ENCODE measurements at places on chromosomes 12 and 14.

DNA sequence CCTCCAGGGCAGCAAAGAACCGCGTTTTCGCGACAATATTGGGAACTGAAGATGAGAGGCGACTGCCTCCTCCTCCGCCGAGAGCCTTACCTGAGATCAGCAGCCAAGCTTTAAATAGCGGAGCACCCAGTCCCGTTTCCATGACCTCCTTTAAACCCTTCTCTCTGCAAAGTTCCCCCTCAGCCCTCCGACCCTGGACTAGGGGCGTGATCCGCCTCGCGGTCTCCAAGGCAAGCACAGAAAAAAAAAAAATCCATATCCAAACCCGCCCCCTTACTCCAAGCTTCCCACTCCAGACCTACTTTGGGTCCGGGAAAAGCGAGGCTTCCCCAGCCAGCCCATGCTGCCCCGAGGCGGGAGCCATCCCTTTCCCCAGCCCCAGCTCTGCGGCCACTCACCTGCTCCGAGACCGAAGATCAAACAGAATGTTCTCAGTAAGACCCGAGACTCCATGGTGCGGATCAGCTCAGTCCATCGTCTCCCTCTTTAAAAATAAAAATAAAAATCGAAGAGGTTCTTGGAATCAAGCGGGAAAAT, 630 bp downstream of the NELL2 start:
- no peak for DNase-seq
- H3K4me3 ChIP-seq: peak overlapping the region; percentile 74
- H3K36me3 ChIP-seq: no peaks in the 10 kb centered on the region

DNA sequence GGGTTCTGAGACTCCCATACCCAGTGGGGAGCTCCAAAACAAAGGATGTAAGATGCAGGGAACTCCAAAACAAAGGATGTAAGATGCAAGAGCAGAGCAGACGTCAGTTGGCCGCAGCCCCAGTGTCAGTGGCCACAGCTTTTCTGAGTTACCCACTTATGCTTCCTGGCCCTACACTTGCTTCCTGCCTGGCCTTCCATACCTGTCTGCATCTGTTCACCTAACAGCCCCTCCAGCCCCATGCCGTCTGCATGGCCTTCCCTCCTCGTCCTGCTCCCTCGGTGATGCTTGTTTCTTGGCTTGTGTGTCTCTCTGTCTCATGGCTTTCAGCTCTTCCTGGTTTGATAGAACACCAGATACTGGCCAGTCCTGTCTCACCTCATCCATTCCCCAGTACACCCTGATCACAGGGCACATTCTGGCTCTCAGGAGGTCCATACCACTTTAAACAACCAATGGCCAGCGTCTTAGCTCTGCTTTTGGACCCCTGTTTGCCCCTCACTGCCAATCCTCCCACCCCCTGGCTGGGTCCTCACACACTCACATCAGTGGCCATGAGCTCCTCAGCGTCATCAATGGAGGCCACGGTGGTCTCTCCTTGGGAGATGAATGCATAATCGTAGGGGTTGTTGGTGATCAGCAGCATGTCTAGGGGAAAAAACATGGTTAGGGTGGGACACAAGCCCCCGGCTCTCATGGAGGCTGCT, 5.3 kb downstream of the MYH7 start:
- no peaks in the 10 kb centered on the region for H3K4me1 ChIP-seq
- DNase-seq: no peak
- no peaks in the 10 kb centered on the region for H3K27me3 ChIP-seq

DNA sequence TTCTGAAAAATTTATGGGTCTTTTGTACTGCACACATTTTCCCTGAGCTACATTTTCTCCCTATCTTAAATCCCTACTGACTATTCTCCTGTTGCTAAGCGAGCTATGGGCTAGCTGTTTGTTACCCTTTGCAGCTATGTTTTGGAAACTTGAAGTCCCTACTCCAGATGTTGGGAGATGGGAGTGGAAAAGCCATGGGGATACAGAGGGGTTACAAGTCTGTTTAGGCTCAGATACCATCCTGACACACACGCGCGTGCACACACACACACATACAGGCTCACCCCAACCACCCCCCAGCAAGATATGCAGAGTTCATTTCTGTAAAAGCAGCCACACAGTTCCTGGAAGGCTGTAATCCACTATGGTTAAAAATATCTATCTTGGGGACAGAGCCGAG, 15.8 kb downstream of the ATP5MC2 start:
- H3K4me1 ChIP-seq: no peaks in the 10 kb centered on the region
- H3K36me3 ChIP-seq: no peaks in the 10 kb centered on the region

GRCh38 chr12:124523071-124523470, 44.3 kb downstream of the NCOR2 start:
- DNase-seq: no peak
- no peak overlapping the region for H3K27ac ChIP-seq
- H3K36me3 ChIP-seq: no peaks in the 10 kb centered on the region
- no peaks in the 10 kb centered on the region for H3K27me3 ChIP-seq

DNA sequence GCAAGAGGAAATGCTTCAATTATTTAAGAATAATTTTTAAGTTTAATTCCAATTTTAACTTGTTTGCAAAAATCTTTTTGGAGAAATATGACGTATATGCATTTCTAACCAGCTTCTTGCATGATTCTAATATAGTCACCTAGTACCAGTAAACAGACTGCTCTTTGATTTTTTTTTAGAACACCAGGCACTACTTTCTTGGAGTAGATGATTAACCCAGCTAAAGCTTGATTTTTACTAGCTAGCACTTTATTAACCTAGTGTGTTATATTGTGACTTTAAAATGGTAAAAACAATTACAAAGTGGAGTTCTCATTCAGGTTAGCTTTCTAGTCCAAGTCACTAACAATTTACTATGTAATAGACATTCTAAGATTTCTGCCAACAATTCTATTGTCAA, 32.6 kb upstream of the FGD4 start:
- H3K27ac ChIP-seq: no peak overlapping the region
- H3K4me1 ChIP-seq: no peaks in the 10 kb centered on the region
- DNase-seq: no peak
- no peak overlapping the region for H3K4me3 ChIP-seq

GRCh38 chr14:54085841-54086240, 129.2 kb upstream of the BMP4 start:
- no peaks in the 10 kb centered on the region for H3K36me3 ChIP-seq
- DNase-seq: no peak
- no peaks in the 10 kb centered on the region for H3K27me3 ChIP-seq
- no peak overlapping the region for H3K27ac ChIP-seq

DNA sequence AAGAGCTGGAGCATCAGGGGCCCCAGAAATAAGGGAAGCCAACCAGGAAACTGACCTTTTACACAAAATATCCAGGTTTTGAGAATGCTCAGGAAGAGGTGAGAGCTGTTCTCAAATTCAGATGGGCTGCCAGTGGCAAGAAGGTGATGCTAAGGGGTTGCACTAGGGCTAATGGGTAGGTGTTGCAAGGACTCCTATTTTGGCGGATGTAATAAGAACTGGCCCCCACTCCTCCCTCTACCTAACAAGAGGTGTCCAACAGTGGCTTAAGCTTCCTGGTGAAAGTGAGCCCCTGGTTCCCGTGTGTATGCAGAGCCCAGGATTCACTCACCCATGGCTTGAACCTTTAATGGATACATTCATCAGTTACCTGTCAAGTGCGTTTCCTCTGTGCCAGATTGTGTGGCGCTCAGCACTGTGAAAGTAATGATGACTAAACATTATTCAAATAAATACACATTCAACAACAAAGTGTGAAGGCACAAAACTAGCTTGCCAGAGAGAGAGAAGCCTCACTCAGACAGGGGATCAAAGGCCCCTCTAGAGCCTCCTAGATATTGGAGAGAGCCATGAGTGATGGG, 705 bp upstream of the CHGA start:
- no peak overlapping the region for H3K27ac ChIP-seq
- H3K4me1 ChIP-seq: no peaks in the 10 kb centered on the region
- peaks cover 9% of the 10 kb centered on the region for H3K27me3 ChIP-seq
- DNase-seq: no peak
- H3K4me3 ChIP-seq: no peak overlapping the region

GRCh38 chr12:5567016-5567725, 135.3 kb downstream of the NTF3 start:
- no peak overlapping the region for H3K4me3 ChIP-seq
- H3K36me3 ChIP-seq: no peaks in the 10 kb centered on the region
- H3K4me1 ChIP-seq: no peaks in the 10 kb centered on the region
- DNase-seq: no peak
- H3K27me3 ChIP-seq: no peaks in the 10 kb centered on the region

GRCh38 chr14:40525314-40525713, 1081.4 kb upstream of the LRFN5 start:
- H3K4me1 ChIP-seq: no peaks in the 10 kb centered on the region
- no peak overlapping the region for H3K27ac ChIP-seq
- no peak overlapping the region for H3K4me3 ChIP-seq
- H3K27me3 ChIP-seq: no peaks in the 10 kb centered on the region
- DNase-seq: no peak

- no peaks in the 10 kb centered on the region for H3K36me3 ChIP-seq
- no peaks in the 10 kb centered on the region for H3K27me3 ChIP-seq
- no peak for DNase-seq
- no peak overlapping the region for H3K4me3 ChIP-seq
- no peaks in the 10 kb centered on the region for H3K4me1 ChIP-seq
These were observed 85.4 kb downstream of the NTN4 start for GRCh38 chr12:95705143-95705542.

GRCh38 chr14:101110729-101111619, 207.5 kb upstream of the RTL1 start:
- no peak overlapping the region for H3K27ac ChIP-seq
- H3K4me1 ChIP-seq: no peaks in the 10 kb centered on the region
- no peak overlapping the region for H3K4me3 ChIP-seq
- H3K27me3 ChIP-seq: no peaks in the 10 kb centered on the region

DNA sequence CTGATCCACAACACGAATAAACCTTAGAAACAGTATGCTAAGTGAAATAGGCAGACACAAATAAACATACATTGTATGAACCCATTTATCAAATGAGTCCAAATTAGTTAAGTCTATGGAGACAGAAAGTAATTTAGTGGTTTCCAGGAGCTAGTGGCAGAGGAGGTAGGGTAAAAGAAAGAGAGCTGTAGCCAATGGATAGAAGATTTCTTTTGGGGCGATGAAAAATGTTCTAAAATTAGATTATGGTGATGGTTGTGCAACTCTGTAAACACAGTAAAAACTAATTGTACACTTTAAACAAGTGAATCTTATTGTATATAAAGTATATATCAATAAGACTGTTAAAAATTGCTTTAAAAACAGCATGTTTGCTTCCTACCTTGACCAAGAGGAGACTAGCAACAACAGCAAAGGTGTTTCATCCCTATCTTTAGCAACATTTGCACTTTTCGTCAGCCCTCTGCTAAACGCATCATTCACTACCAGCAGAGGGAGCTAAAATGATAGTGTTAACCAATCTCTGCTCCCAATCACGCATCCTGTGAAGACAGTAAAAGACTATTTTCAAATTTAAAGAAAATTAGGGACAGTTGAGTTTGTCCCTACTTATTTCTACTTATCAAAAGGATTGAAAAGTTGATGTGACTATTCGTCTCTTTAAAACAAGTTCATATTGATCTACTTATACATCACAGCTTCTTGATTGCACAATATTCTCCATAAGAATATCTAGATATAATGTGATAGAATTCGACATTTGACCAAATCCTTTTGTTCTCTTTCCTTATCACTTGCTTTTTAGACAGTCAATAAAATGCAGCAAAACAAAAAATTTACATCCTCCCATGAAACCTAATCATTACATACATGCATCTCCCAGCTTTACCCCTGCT, 24.0 kb upstream of the LGR5 start:
- DNase-seq: no peak
- no peaks in the 10 kb centered on the region for H3K36me3 ChIP-seq
- H3K27me3 ChIP-seq: no peaks in the 10 kb centered on the region
- no peak overlapping the region for H3K4me3 ChIP-seq
- no peak overlapping the region for H3K27ac ChIP-seq

DNA sequence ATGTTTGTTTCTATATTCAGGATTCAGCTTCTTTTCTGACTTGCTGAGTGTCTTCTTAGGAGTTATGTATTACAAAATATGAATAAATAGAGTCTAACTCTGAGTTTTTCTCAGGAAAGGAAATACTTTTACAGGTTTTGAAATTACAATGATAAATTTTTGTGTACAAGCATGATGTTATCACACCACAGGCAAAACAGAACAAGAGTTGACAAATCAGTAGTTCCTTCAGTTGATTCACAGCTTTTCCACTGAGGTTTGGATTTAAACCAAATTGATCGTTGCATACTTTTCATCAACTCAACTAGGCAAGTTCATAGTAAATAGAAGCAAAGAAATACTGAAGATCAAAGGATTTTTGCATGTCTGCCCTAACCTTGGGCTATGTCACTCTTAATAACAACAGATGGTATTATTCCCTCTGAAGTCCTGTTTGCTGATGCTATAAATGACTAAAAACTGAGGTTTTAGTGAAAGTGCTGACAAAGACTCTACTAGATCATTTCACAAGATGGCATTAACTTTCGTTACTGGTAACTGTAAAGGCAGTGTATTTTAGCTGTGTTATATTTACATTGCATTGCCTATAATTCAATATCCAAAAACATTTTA, 520.2 kb downstream of the FLRT2 start:
- no peak overlapping the region for H3K27ac ChIP-seq
- H3K36me3 ChIP-seq: no peaks in the 10 kb centered on the region
- no peak for DNase-seq
- no peaks in the 10 kb centered on the region for H3K4me1 ChIP-seq
- no peaks in the 10 kb centered on the region for H3K27me3 ChIP-seq

- no peak overlapping the region for H3K4me3 ChIP-seq
- no peak overlapping the region for H3K27ac ChIP-seq
- H3K36me3 ChIP-seq: no peaks in the 10 kb centered on the region
- no peaks in the 10 kb centered on the region for H3K27me3 ChIP-seq
These were observed 157.5 kb upstream of the LRIG3 start for GRCh38 chr12:59077575-59078426.

DNA sequence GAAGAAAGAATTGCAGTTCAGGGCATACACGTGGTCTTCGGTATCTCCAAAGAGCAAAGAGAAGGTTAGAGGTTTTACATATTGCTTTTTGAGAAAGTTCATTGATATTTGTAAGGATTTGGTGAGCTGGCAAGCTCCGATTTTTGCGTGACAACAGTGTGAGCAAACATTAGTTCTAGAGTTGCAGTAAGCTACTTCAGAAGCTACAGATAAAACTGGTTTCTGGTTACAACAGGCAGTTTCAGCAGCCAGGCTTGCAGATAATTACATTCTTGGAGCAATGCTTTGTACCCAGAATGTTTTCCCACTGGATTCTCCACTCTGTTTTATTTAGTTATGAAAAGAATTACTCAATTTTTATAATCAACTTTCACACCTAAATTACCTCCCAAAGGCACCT, 28.2 kb downstream of the KLRK1 start:
- H3K27ac ChIP-seq: peak overlapping the region; percentile 30
- no peaks in the 10 kb centered on the region for H3K27me3 ChIP-seq
- peaks cover 27% of the 10 kb centered on the region for H3K4me1 ChIP-seq
- no peak overlapping the region for H3K4me3 ChIP-seq
- DNase-seq: no peak
- H3K36me3 ChIP-seq: no peaks in the 10 kb centered on the region

- no peak for DNase-seq
- H3K36me3 ChIP-seq: no peaks in the 10 kb centered on the region
- H3K4me3 ChIP-seq: no peak overlapping the region
- no peaks in the 10 kb centered on the region for H3K4me1 ChIP-seq
These were observed 33.2 kb downstream of the LRIG3 start for GRCh38 chr12:58887068-58887467.

Data from CD8-positive, alpha-beta memory T cell (primary cell).